ENCODE measurements at places on chromosomes 4 and X.

DNA sequence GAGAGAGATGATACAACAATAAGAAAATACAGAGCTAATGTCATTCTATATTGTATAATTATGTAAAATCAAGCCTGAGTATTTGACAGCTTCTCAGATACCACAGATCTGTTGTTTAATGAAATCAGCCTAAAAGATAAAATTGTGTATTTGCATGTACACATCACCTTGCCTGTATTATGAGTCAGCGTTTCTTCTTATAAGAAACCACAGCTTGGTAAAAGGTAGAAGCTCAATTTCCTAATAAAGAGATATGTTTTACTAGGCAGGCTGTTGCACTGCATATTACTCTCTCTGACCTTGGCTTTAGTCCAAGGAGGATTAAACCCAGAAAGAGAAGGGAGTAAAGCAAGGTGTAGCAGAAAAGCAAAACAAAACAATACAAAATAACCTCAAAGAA is 121.3 kb downstream of the PPARGC1A start:
- no peak for DNase-seq

- DNase-seq: no peak
Measured at GRCh38 chr4:177201614-177202013, 108.1 kb upstream of the NEIL3 start.

GRCh38 chr4:94141001-94141400 is 66.7 kb upstream of the SMARCAD1 start:
- no peak for DNase-seq

DNA sequence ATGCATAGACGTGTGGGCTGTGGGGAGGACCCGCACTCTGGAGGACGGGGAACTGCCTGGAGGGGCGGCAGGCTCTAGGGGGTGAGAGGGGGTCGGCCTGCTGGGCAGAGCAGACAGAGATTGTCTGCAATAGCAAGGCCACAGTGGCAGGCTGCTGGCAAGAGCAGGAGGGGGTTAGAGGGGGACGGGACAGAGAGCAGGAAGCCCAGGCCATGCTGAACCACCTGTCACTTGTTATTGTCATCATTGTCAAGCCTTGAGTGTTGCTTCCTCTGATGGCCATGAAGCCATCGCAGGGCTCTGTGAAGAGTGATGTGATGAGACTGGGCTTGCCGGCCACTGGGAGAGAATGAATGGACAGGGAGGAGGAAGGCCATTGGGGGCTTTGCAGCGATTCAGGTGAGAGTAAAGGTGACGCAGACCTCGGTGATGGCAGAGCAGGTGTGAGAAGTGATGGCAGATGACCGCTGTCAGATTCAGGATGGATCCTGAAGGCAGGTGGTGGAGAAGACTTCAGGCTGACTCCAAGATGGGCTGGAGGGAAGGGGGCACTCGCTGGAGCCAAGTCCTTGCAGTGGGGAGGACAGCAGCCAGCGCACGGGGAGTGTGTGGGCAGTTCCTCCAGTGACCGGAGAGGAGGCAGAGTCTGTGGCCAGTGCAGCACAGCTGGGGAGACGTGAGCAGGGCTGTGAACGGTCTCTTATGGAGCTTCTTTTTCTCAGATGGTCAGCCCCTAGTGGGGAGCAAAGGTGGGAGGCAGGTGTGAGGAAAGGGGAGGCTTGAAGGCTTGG is 43.6 kb downstream of the HTT-AS start:
- no peak for DNase-seq

- DNase-seq: peak; percentile 62
Measured at GRCh38 chr4:25862411-25863346, at the start of gene SEL1L3. TSS of gene SEL1L3 (minus strand) at chr4:25862988. CDS start at chr4:25862836, 152 bp downstream.

DNA sequence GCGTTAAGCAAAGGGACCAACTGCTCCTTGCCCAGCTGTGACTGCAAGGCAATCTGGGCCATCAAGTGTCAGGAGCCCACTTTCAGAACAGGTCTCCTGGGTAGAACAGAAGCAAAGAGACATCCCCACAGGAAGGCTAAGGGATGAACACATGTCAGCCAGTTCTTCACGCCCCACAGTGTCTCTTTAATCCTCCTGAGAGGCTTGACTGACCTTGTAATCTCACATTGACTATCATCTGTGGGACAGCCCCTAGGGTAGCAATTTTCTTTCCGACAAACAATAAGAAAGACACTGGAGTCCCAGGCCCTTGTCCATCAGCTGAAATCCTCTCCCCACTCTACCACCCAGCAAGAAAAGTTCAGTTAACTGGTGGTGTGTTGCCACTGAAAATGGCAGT is 1.0 kb downstream of the CHRDL1 start:
- no peak for DNase-seq

DNA sequence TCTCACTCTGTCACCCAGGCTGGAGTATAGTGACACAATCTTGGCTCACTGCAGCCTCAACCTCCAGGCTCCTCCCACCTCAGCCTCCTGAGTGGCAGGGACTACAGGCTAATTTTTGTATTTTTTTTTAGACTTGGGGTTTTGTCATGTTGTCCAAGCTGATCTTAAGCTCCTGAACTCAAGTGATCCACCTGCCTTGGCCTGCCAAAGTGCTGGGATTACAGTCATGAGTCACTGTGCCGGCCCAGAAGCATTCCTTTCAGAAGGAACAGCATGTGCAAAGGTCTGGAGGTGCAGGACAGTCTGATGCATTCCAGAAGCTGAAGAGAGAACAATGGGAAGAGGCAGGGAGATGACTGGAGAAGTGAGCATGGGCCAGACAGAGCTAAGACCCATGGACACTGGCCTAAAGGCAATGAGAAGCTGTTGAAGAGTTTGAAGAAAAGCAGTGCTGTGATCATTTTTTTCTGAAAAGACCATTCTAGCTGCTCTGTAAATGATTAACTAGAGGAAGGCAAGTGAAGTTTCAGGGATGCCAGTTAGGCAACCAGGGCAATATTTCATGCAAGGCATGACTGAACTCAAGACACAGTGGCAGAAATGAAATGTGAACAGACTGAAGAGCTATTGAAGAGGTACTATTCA is 43.2 kb downstream of the MANBA start:
- DNase-seq: no peak

DNA sequence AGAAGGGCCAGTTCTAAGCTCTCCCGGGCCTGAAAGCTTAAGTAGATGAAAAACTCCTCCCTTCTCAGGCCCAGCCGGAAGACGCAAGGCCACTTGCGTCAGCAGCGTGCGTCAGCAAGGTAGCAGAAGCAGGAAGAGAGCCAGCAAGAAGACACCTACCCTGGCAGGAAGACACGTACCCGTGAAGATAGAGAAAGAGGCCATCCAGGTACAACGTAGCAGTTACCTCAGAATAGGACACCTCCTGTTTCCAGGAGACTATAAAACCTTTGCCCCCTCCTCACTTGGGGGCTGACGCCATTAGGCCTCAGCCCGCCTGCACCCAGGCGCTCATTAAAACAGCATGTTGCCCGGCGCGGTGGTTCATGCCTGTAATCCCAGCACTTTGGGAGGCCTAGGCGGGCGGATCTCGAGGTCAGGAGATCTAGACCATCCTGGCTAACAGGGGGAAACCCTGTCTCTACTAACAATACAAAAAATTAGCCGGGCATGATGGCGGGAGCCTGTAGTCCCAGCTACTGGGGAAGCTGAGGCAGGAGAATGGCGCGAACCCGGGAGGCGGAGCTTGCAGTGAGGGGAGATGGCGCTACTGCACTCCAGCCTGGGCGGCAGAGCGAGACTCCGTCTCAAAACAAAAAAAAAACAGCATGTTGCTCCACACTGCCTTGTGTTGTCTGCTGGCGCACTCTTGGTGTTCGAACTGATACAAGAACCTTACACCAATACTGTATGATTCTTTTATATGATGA is 242.7 kb upstream of the NWD2 start:
- DNase-seq: no peak

GRCh38 chr4:172750910-172751309 is 417.7 kb upstream of the GALNT7 start:
- no peak for DNase-seq

GRCh38 chr4:24910499-24910898 is 2.3 kb downstream of the CCDC149 start:
- DNase-seq: no peak

GRCh38 chr4:179398414-179398813 is 1956.2 kb upstream of the AGA start:
- DNase-seq: peak; percentile 78

DNA sequence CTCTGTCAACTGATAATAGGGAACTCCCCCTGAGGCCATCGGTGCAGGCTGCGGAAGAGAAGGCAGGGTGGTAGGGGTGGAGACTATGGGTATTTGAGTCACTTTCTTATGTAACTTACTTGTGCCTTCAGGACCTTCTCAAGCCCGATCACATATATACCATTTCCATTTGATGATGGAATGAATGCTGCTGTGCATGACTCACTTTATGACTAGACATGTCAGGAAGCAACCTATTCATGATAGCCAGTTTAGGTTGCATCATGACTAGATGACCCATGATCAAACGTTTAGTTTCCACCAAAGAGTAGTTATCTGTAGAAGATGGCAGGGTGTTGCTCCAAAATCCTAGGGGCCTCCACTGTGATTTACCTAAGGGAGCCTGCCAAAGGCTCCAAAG is 435.5 kb downstream of the DTHD1 start:
- no peak for DNase-seq

DNA sequence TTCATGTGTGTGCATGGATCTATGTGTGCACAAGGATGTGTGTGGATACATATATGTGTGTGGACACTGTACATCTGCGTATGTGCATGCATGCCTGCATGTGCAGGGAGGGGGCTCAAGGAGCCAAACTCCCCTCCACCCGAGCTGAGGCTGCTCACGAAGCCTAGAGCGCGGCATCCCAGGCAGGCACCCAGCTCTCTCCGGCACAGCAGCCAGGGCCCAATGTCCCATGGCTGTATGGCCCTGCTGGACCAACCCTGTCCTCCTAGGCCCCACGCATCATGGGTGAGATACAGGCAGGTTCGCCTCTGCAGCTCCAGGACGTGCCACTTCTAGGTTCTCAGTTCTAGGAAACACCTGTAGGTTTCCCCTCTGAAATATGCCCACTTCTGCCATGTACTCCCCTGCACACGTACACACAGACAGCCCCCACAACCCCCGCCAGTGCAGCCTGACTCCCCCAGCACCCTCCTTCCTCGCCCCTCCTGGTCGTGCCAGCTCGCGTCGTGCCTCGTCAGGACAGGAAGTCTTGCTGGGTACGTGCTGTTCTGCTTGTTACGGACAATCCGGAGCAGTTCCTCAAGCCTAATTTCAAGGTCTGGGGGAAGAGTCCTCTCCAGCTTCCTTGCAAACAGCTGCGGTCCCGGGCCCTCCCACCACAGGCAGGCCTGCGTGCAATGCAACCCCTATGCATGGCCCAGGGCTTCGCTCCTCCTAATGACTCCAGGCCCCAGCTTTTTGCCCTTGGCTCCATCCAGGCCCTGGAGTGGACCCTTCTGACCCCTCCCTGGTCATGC is 3.2 kb upstream of the ADRA2C start:
- peak; percentile 71 for DNase-seq

DNA sequence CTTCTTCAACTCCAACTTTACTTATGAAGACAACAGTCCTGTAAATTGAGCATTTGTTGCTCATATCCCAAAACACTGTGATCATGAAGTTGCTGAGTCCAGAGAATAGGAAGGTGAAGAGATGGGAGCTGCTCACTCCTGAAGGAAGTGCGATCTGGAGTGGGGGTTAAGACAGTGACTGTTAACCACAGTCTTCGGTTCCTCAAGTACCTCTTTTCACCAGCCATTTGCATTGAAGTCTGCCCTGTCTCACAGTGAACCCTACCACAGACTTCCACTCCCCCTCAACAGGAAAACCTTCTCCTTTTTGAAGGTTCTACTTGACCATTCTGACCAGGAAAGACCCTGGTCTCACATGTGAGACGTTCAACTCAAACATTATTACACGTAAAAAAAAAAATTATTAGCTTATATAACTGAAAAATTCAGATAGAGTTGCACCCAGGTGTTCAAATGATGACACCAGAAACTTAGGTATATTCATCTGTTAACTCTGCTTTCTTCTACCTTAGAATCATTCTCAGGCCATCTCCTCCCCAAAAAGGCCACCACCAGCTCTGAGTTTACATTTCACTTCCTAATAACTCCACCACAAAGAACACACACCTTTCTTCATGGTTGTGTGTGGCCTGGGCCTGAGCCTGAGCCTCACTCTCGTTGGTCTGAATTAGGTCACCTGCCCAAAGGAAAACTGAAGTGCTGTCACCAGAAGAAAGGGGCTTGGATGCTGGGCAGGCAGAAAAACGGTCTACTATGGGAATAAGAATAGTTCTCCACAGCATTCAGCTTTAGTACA is 199.2 kb downstream of the DCTD start:
- peak; percentile 23 for DNase-seq

GRCh38 chr4:71095545-71095944 is 102.1 kb downstream of the DCK start:
- DNase-seq: no peak

DNA sequence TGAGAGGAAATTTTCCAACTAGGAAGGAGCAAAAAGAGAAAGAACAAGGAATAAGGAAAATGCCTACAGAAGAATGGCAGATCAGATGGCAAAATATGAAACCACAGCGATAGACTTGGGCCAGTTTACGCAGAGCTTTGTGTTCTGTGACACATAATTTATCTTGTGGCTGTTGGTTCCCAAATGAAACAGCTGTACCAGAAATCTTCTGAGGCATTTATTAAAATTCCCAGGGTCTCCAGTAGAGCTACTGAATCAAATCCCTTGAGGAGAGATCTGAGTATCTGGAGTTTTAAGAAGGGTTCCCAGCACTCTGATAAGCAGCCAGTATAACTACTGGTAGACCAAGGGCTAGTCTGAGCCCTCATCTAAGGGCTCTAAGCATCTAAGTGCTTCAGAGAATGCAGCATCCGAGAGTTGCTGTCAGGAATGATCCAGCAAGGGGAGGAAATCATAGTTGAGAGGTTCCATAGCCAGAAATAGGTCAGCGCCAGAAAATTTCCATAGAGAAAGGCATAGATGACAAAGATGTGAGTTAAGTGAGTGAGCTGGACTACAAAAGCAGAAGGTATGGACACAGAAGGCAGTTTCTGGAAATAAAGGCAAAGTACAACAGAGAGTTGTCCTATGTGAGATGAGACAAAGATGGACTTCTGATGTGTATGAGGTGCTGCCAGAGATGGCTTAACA is 46.3 kb upstream of the FAM241A start:
- no peak for DNase-seq

DNA sequence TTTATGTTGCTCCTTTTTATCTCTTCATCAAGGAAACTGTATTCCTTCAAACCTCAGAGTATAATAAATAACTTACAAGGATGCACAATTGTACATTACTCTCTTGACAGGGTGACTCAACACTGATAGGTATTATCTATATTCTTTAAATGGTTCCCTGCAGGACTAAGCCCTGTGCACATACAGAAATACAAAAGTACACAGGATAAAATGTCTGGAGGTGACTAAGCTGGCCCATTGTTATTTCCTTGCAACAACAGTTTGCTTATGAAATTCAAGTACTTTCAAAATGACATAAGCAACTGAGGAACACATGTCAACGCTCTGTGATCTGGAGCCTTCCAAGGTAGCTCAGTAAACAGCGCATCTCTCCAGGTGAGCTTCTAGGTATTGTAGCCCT is 83.8 kb upstream of the RPL34 start:
- DNase-seq: no peak

DNA sequence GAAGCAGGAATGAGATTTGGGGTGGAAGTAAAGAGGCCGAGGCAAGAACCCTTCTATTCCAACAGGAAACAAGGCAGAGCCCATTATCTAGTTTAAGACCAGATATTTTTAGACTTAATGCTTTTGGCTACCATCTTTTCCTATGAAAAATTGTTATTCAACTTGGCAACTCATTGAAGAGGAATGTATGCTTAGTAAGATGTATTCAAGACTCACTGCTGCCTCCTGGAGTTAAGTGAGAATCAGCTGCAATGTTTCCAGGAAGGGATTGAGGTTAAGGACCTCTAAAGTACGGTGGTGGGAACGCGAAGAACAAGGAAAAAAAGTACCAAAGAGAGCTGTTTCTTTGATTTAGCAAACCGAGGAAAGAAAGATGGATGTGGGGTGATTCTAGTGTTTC is 89.1 kb downstream of the RAPGEF2 start:
- peak; percentile 20 for DNase-seq

GRCh38 chr4:137384476-137384875 is 147.8 kb downstream of the PCDH18 start:
- DNase-seq: no peak
